ENCODE measurements at places on chromosomes 7 and 10. TPM values are rescaled to one million over a fixed set of nuclear protein-coding genes. Genes with fewer than 3 reads are reported as not detected.

- H3K4me3 ChIP-seq, result no peak overlapping the region
- no peaks in the 10 kb centered on the region for H3K36me3 ChIP-seq
- H3K27me3 ChIP-seq, result no peaks in the 10 kb centered on the region
- no peaks in the 10 kb centered on the region for H3K4me1 ChIP-seq
- DNase-seq, result no peak
- H3K27ac ChIP-seq, result no peak overlapping the region
These were observed 39.2 kb upstream of the LRRC17 start for GRCh38 chr7:102873470-102874165.

The SPDYE5 gene
- not detected for total RNA-seq

DNA sequence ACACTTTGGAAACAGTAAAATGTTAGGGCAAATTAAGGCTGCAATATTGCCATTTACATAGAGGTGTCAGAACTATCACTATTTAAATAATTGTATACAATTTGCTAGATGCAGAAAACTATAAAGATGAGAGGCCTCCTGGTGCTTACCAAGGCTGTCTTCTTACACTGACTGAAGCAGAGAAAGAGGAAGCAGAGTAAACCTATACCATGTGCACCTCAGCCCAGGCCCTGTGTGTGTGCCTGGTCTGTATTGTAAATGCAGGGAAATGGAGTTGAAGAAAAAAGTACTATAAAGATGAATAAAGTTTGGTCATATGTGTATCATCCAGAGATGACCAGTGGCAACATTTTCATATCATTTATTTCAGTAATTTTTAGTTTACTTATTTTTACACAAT lies 29.2 kb downstream of the ELMO1 start:
- H3K4me3 ChIP-seq, result no peak overlapping the region
- H3K4me1 ChIP-seq, result peaks cover 16% of the 10 kb centered on the region
- H3K27me3 ChIP-seq, result no peaks in the 10 kb centered on the region
- no peaks in the 10 kb centered on the region for H3K36me3 ChIP-seq
- no peak overlapping the region for H3K27ac ChIP-seq

The COL26A1 gene
- not detected for total RNA-seq

- H3K27ac ChIP-seq, result no peak overlapping the region
- H3K4me1 ChIP-seq, result no peaks in the 10 kb centered on the region
- no peak for DNase-seq
- no peaks in the 10 kb centered on the region for H3K36me3 ChIP-seq
- H3K4me3 ChIP-seq, result no peak overlapping the region
These were observed 104.7 kb downstream of the ST8SIA6 start for GRCh38 chr10:17349717-17350116.

GRCh38 chr7:55439627-55440026 lies 74.5 kb downstream of the LANCL2 start:
- H3K36me3 ChIP-seq, result no peaks in the 10 kb centered on the region
- no peaks in the 10 kb centered on the region for H3K27me3 ChIP-seq
- H3K27ac ChIP-seq, result no peak overlapping the region
- no peak overlapping the region for H3K4me3 ChIP-seq
- peaks cover 16% of the 10 kb centered on the region for H3K4me1 ChIP-seq

DNA sequence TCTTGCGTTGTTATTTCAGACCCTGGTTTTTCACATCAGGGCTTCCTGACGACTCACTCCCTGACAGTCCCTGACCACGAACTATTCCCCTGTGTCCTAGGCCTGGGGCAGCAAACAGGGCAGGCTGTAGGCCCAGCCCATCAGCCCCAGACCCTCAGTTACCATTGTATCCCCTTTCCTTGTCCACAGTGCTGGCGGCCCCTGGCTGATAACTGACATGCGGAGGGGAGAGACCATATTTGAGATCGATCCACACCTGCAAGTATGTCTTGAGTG lies 50.5 kb upstream of the TRIM8 start:
- no peaks in the 10 kb centered on the region for H3K27me3 ChIP-seq
- H3K4me3 ChIP-seq, result no peak overlapping the region
- H3K27ac ChIP-seq, result no peak overlapping the region

GRCh38 chr7:1569440-1569832 lies 396 bp downstream of the PSMG3 start:
- H3K36me3 ChIP-seq, result peaks cover 8% of the 10 kb centered on the region
- peak overlapping the region; percentile 84 for H3K27ac ChIP-seq
- peaks cover 17% of the 10 kb centered on the region for H3K4me1 ChIP-seq
- H3K4me3 ChIP-seq, result peak overlapping the region; percentile 62
- no peak for DNase-seq

The NEUROG3 gene
- total RNA-seq, result not detected

The UPK3B gene
- 0.42 TPM for total RNA-seq

- H3K36me3 ChIP-seq, result no peaks in the 10 kb centered on the region
- H3K27me3 ChIP-seq, result no peaks in the 10 kb centered on the region
- H3K27ac ChIP-seq, result no peak overlapping the region
- H3K4me3 ChIP-seq, result no peak overlapping the region
- no peaks in the 10 kb centered on the region for H3K4me1 ChIP-seq
These were observed 217.1 kb downstream of the GALNT17 start for GRCh38 chr7:71348821-71349681.

DNA sequence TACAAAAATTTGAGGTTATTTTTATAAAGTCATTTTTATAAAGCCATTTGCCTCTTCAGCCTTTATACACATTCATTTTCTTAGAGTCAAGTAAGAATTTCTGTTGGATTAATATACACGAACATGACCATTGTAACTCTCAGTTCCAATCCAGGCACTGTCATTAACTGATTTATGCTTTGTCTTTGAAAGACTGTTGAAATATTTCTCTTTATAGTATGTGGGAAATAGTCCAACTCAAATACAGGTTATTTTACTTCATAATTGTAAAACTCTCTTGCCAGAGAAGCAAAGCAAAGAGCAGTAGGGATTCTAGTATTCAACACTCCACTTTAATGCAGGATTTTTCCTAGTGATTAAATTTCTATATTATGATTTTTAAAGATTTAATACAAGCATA lies 36.5 kb upstream of the PAPSS2 start:
- no peaks in the 10 kb centered on the region for H3K36me3 ChIP-seq
- no peak overlapping the region for H3K4me3 ChIP-seq
- DNase-seq, result no peak
- H3K4me1 ChIP-seq, result no peaks in the 10 kb centered on the region

- DNase-seq, result no peak
- peaks cover 97% of the 10 kb centered on the region for H3K4me1 ChIP-seq
- H3K36me3 ChIP-seq, result no peaks in the 10 kb centered on the region
- H3K4me3 ChIP-seq, result no peak overlapping the region
These were observed 29.7 kb downstream of the PIP4K2A start for GRCh38 chr10:22684699-22685098.

The MMD2 gene
- not detected for total RNA-seq

DNA sequence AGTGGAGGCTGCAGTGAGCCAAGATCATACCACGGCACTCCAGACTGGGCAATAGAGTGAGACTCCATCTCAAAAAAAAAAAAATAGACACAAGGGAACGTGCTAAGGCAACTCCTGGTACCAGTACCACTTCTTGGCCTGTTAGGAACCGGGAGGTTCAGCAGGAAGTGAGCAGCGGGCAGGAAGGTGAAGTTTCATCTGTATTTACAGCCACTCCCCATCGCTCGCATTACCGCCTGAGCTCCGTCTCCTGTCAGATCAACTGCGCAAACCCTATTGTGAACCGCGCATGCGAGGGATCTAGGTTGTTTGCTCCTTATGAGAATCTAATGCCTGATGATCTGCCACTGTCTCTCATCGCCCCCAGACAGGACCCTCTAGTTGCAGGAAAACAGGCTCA lies 69.9 kb upstream of the FOXK1 start:
- H3K27me3 ChIP-seq, result no peaks in the 10 kb centered on the region
- H3K27ac ChIP-seq, result no peak overlapping the region
- no peaks in the 10 kb centered on the region for H3K36me3 ChIP-seq
- no peak for DNase-seq
- no peak overlapping the region for H3K4me3 ChIP-seq
- peaks cover 10% of the 10 kb centered on the region for H3K4me1 ChIP-seq

DNA sequence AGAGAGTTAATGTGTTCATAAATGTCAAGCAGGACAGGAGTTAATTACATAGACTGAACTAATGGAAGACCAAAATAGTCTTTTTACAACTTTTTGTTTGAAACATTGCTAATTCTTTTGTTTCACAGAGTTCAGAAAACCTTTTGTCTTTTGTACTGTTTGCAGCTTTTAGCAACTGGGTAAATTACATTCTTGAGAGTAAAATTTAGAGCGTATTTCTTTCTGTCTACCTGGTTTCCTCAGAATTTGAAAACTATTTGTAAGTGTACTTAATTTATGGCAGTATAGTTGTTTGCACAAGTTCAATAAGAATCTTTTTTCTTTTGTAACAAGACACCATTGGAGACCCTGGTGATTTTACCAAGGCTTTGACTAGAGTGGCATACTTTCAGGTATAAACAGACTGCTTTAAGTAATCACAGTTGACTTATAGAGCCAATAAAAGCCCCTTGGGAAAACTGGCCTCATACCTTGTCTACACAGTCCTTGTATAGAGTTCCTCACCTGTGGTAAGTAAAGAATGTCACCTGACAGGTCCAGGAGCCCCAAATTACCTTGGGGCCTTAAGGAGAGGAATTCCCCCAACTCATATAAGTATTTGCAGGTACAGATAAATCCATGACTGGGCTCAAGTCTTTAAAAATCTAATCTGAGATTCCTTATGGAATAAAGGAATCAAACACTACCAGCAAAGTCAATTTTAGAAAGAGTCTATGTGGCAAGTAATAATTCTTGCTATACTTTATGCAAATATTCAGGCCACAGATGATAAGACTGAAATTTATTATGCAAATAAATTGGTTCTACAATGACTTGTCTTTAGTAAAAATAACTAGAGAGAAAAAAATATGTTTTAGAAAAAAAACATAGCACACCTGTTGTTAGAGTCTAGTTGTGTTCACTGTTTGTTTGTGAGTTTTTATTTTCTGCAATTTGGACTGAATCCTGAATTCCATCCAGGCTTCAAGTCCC lies 23.6 kb upstream of the CREB3L2 start:
- no peaks in the 10 kb centered on the region for H3K36me3 ChIP-seq
- no peak overlapping the region for H3K4me3 ChIP-seq
- H3K27ac ChIP-seq, result no peak overlapping the region
- no peaks in the 10 kb centered on the region for H3K27me3 ChIP-seq

GRCh38 chr10:122655524-122656307 lies 43.9 kb downstream of the C10orf120 start:
- no peaks in the 10 kb centered on the region for H3K4me1 ChIP-seq
- no peak overlapping the region for H3K4me3 ChIP-seq
- H3K36me3 ChIP-seq, result no peaks in the 10 kb centered on the region
- H3K27ac ChIP-seq, result no peak overlapping the region
- no peak for DNase-seq

- no peaks in the 10 kb centered on the region for H3K27me3 ChIP-seq
- H3K36me3 ChIP-seq, result no peaks in the 10 kb centered on the region
- no peak overlapping the region for H3K27ac ChIP-seq
- no peaks in the 10 kb centered on the region for H3K4me1 ChIP-seq
- no peak for DNase-seq
These were observed 565.4 kb upstream of the AUTS2 start for GRCh38 chr7:69032848-69033247.

DNA sequence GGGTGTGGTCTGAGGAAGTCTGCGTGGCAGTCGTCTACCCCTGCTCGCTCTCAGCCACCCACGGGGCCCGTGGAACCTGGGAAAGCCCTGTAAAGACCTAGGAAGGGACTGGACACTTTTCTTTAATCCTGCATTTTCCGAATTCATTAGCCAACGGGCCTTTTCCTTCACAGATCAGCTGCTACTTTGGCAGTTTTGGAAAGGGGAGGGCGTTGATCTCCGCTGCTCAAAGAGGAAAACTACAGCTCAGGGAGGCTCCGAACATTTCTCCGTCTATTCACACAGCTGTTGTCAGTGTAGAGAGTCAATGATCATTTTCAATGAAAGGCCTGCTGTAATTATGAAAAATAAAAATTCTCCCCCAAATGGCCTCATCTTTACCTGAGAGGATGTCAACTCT lies 450.1 kb upstream of the MKI67 start:
- H3K4me3 ChIP-seq, result no peak overlapping the region
- H3K4me1 ChIP-seq, result no peaks in the 10 kb centered on the region
- DNase-seq, result no peak
- no peaks in the 10 kb centered on the region for H3K36me3 ChIP-seq
- no peaks in the 10 kb centered on the region for H3K27me3 ChIP-seq

DNA sequence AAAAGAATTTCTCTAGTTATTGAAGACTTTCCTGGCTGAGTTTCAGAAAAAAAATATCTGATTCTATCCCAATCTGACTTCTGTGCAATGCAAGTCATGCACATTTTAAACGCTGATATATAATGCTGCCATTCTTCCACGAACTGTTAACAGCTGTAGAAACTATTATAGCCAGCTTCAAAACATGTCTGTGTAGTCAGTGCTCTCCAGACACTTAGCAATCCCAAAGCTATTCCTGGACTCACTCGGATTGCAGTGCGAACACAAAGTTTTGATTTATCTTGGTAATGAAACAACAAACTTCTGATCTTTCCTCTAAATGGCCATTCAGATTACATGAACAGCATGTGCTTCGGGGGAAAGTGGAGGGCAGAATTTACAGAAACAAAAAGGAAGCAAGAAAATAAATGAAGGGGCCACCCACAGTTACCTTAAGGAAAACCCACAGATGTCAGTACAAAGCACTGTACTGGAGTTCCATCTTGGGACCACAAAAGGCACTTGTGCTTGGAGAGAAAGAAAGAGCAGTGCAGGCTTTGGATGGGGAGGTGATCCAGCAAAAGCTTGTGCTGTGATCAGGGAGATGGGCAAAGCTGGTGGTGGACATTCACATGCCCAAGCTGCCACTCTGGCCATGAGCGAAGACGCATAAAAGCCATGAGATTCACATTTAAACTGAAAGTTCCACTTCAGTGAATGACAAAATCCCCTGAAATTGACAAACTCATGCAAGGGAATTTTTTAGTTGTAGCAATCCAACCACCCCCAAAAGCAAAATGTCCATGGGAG lies 32.1 kb upstream of the ADO start:
- H3K36me3 ChIP-seq, result no peaks in the 10 kb centered on the region
- H3K4me1 ChIP-seq, result no peaks in the 10 kb centered on the region

GRCh38 chr7:131974671-131975070 lies 418.2 kb upstream of the PODXL start:
- no peaks in the 10 kb centered on the region for H3K27me3 ChIP-seq
- no peak overlapping the region for H3K4me3 ChIP-seq
- H3K36me3 ChIP-seq, result no peaks in the 10 kb centered on the region
- no peak overlapping the region for H3K27ac ChIP-seq
- DNase-seq, result no peak
- H3K4me1 ChIP-seq, result no peaks in the 10 kb centered on the region

The EEPD1 gene
- total RNA-seq, result 0.66 TPM

The TBX20 gene
- not detected for total RNA-seq

GRCh38 chr10:34224639-34225038 lies 590.5 kb downstream of the PARD3 start:
- no peak overlapping the region for H3K4me3 ChIP-seq
- peaks cover 7% of the 10 kb centered on the region for H3K4me1 ChIP-seq
- H3K36me3 ChIP-seq, result no peaks in the 10 kb centered on the region
- H3K27ac ChIP-seq, result no peak overlapping the region
- no peaks in the 10 kb centered on the region for H3K27me3 ChIP-seq
